ENCODE measurements at places on chromosomes 7 and 10. TPM values are rescaled to one million over a fixed set of nuclear protein-coding genes. Genes with fewer than 3 reads are reported as not detected.

The C10orf53 gene
- not detected for total RNA-seq

The CYP2C19 gene
- not detected for total RNA-seq

The RARRES2 gene
- 54.3 TPM for total RNA-seq

The BTRC gene
- 19.8 TPM for total RNA-seq

The CACNB2 gene
- total RNA-seq, result 4.2 TPM

The STAM gene
- total RNA-seq, result 20.4 TPM

The FAM171A1 gene
- total RNA-seq, result 11.0 TPM

The SYPL1 gene
- total RNA-seq, result 53.2 TPM

The RAMP3 gene
- 5.7 TPM for total RNA-seq

The TMEM270 gene
- total RNA-seq, result not detected

The KLF14 gene
- total RNA-seq, result 0.52 TPM

The GAD2 gene
- not detected for total RNA-seq

The RFC2 gene
- total RNA-seq, result 21.4 TPM

The TDRD1 gene
- 0.52 TPM for total RNA-seq

The FFAR4 gene
- 0.52 TPM for total RNA-seq

The CHST3 gene
- 15.7 TPM for total RNA-seq

The AKR1C2 gene
- 4.2 TPM for total RNA-seq

The CUL1 gene
- 33.9 TPM for total RNA-seq

The COX19 gene
- total RNA-seq, result 12.0 TPM
